GM03348 (cell line): ENCODE measurements at places on chromosomes 12 and 14.

DNA sequence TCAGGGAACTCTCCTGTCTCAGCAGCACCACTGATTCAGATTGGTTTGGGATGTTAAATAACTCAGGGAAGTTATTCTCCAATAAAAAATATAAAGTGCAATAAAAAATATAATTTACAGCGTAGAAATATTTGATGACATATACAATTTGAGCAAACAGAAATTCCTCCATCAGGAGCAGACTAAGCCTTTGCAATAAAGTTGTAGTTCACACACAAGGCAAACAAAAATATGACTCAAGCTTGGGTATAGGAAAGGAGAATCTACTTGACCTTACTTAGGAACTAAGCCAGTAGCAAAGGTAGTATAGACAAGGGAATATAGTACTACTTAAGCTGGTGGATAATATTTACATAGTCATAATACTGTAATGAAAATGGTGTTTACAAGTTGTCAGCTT lies 264.1 kb downstream of the KIF21A start:
- no peak for DNase-seq

DNA sequence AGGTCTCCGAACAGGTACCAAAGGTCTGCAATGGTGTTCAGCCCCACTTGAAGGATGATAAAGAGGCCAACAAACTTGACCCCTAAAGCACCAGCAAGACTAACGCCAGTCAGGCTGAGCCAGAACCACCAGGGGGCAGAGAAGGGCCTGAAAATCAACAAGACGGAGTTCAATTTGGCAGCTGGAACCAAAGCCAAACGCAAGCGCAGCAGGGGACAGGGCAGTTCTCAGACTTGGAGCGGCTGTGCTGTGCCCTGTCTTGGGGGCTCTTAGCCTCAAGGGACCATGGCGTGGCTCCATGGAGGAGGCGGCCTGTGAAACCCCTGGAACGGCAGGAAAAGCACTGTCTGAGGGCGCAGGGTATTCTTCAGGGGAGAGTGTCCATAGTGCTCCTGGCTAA lies 19.6 kb downstream of the POMT2 start:
- peak; percentile 78 for DNase-seq

- DNase-seq, result no peak
Measured at GRCh38 chr12:128554546-128555304, 269.0 kb downstream of the SLC15A4 start.

DNA sequence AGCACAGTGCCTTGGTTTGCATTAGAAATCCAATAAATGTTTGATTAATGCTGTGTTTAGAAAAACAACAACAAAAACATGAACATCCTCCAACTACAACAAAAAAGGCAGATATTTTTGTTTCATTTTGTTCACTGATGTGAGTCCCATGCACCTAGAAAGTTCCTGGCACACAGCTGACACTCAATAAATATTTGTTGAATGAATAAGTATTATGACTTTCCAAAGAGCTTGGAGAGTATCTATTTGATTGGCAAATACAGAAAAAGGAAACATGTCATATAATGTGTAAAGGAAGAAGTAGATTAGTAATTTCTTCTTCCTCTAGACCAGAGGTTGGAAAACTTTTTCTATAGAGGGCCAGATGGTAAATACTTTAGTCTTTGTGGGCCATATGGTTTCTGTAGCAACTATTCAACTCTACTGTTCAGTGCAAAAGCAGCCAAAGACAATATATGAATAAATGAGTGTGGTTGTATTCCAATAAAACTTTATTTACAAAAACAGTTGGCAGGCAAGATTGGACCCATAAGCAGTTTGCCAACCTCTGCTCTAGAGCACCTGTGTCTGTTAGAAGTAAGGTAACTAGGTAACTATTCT lies 312.3 kb upstream of the DIO2 start:
- DNase-seq, result no peak

DNA sequence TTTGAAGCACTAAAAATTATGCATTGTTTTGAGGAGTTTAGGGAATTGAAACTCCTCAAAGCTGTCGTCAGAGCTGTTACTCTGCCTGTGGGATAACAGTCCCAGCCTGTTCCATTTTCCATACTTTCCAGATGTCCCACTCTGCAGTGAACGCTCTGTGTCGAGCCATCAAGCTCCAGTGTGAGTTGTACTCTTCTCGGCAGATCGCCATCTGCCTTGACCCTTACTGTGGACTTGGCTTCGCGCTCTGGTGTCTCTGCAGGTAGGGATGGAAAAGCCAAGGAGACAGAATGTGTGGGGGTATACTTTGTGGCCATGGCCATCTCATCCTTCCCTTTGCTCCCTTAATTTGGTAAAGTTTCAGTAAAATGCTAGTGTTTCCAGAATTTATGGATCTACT lies 35.5 kb upstream of the ATF1 start:
- DNase-seq, result no peak

DNA sequence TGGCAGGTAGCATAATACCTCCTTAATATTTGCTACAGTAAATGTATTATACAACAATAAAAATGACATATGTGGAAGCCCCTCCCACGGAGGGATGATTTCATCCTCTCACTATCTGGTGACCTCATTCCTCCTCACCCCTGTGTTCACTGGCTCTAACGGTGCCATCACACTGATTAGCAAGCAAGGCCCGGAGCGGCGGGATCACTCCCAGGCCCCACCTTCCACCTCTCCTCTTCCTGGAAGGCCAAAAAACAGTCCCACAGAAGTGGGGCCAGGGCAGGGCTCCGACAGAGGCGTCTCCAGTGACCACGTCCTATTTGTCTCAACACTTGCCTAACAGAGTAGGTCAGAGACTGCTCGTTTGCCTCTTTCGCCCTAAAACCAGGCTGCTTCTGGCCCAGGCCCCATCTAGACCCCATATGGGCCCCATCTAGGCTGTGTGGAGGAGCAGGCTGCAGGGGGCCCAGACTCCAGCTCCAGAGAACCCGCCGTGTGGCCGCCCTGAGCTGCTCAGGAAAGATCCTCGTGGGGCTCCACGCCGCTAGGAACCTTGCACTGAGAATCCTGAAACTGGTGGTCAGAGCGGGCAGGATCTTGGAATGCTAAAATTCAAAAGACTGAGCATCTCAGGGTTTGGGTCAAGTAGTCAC lies 3.7 kb downstream of the SELPLG start:
- DNase-seq, result peak; percentile 88

DNA sequence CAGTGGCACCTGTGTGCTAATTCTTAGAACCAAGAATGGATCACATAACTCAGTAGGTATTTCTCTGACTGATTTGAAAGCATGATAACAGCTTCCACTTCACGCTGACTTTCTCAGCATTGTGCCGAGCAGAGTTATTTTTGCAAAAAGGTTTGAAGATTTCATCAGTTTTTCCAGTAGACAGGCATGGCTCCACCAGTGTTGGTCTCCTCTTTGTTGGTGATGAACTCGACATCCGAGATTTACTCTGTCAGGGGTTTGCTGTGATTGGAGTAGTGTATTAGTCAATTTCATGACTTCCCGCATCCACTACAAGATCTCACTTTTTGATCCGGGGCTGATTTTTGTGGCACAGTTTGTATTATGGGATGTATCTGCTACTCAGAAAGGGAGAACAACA lies 85.3 kb downstream of the PRKCH start:
- no peak for DNase-seq

- DNase-seq, result no peak
Measured at GRCh38 chr14:102029956-102030355, 56.9 kb downstream of the HSP90AA1 start.

DNA sequence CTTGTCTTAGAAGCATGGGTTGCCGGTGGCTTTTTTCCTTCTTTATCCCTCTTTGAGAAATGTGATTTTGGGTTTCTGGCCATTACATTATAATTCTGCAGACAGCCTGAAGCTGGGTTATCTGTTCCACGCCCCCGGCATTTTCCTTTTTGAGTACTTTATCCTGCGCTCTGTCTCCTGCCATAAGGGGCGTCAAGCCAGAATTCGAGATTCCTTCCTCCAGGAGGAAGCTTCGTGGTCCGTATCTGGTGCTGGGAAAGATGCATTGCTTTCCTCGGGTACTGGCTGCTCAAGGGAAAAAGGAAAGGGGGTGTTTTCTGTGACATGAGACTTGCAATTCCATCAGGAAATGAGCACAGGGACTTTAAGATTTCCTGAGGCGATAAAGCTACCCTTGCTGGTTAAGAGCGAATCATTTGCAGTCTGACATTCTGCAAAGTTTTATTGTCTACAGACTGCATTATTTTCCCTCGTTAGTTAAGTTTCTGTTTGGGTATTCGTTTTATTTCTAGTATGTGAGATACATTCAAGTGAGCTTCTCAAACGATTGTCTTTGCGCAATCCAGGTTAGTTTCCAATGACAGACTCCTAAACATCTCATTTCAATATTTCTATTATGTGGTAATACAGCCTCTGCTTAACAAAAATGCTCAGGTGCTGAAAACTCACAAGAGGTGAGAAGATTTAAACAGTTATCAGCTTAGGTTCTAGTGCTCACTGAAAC lies 694 bp downstream of the AKAP5 start:
- DNase-seq, result peak; percentile 65

- no peak for DNase-seq
Measured at GRCh38 chr14:62436261-62436660, 609.0 kb downstream of the KCNH5 start.

GRCh38 chr14:96888593-96888992 lies 91.4 kb downstream of the VRK1 start:
- DNase-seq, result no peak

GRCh38 chr12:114686426-114686772 lies 2.4 kb upstream of the TBX3 start:
- no peak for DNase-seq

GRCh38 chr14:53884601-53885000 lies 72.0 kb downstream of the BMP4 start:
- DNase-seq, result no peak

- peak; percentile 45 for DNase-seq
Measured at GRCh38 chr12:51171884-51172514, 936 bp downstream of the TFCP2 start.

DNA sequence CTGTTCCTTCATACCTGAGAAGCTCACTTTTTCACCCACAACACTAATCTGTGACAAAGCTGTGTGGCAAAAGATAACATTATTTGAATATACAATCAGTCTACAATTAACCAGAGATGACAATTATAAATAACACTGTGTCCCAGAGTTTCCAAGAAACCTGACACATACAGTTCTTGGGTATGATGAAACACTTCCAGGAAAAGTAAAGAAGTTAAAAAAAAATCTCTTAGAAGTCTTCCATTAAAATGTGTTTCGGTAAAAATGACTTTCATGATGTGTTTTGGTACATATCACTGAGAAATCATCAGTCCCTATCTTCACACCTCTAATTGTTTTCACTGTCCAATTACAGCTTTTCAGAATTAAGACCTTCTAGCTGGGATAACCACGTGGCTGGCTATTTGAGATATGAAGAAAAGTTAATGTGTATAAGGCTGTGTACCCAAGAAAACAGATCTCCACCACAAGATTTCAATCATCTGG lies 390.2 kb downstream of the SOX5 start:
- DNase-seq, result no peak

DNA sequence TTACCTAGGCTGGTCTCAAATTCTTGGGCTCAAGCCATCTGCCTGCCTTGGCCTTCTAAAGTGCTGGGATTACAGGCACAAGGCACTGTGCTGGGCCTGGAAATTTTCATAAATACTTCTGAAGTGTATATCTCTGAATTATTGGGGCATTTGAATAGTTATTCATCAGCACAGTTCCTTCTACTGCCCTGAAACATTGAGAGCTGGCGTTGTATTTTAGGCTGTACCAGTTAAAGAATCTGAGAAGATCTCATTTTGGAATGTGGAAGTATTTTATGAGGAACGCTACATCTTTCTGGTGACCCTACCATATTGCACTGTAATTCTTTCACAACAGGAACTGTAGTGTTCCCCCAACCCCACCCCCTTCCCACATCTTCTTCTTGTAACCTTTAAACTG lies 349.0 kb upstream of the RGS6 start:
- no peak for DNase-seq

DNA sequence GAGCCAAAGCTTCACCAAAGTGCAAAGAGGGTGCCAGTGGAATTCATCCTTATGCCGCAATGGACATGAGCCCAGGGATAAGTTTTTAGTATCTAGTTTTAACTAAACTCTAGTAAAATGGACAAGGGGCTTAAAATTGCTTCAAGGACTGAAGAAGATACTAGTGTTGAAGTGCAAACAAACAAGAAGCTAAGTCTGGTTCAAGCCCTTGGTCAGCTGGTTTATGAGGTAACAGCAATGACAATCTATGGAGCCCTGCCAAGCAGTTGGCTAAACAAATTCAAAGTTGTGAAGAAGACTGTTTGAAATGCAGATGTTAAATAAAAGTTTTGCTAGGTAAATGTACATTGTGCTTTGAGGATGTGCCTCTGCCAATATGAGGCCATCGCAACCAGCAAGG lies 209.4 kb downstream of the KTN1 start:
- no peak for DNase-seq

- no peak for DNase-seq
Measured at GRCh38 chr14:94427016-94427613, 25.5 kb downstream of the SERPINA11 start.
